Fibroblast of pulmonary artery (primary cell): ENCODE measurements at places on chromosomes 12 and 14.

DNA sequence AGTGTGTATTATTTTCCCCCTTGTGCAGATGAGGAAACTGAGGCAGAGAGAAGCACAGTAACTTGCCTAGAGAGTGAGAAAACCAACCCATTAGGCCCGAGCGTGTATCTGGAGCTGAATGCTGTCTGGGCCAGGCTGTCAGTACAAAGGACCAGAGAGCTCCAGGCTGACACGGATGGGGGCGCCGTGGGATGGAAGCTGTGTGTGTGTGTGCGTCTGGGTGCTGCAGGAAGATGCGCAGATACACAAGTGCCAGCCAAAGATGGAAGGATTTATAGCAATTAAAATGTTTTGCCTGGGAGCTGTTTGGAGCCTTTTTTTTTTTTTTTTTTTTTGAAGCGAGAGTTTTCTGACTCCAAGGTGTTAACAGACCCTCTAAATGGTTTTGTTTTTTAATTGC, 53.7 kb upstream of the GPATCH2L start:
- DNase-seq, result no peak

DNA sequence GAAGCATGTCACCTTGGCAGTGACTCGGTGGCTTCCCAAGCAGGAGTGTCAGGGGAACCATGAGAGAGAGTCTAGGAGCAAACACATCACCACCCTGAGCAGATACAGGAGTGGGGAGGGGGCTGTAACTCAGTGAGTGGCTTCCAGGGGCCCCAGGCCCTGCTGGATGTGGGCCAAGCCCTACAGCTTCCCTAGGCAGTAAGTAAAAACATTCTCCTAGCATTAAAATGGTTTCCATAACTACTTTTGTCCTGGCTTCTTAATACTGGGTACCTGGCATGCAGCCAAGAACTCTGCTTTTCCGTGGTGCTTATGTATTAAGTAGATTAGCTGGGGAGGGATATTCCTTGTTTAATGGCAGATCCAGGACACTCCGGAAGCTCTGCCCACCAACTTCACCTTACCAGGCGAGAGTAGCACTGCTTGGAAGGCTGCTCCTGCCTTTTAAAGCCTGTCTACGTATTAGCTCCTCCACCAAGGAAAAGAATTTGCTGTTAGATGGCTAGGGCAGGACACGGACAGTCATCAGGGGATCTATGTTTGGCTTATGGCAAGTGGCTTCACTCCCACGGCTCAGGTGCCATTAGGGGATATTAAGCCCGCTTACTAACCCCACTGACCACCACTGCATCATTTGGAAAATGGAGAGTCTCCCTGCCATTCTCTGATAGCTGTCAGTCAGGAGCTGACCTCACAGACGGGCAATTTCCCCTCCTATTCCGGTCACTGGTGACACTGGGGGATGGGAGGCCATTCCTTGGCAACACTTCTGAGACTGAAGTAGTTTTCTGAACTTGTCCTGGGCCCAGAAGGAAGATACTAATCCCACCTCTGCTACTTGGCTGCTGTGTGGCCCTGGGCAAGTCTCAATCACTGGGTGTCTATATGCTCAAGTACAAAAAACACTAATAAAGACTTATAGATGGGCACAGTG, 22.8 kb downstream of the OTUB2 start:
- no peak for DNase-seq

GRCh38 chr12:81492131-81492720, 266.9 kb downstream of the PPFIA2 start:
- no peak for DNase-seq

DNA sequence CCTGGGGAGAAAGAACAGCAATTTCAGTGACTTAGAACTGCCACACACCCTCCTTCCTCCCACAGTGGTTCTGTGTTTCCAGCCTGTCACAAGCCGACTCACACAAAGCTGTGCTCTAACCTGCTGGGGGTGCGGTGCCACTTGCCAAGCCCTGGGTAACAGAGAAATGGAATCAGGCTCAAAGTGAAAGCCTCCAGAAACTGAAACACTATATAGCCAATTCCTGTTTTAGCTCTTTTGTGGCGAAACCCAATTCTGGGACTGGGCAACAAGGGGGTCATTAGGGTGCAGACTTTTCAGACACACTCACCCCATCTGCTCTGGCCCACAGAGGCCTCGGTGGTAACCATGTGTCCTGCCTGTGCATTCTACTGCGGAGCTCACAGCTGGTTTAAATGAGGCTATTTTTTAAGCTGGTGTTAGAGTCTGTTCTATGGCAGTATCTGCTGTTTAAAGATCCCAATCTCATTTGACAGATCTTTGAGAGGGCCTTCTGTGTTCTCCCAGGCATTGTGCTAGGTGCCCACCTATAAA, 15.2 kb upstream of the ACTR6 start:
- no peak for DNase-seq

- no peak for DNase-seq
Observed at GRCh38 chr12:95601091-95601961, 50.0 kb upstream of the USP44 start.

DNA sequence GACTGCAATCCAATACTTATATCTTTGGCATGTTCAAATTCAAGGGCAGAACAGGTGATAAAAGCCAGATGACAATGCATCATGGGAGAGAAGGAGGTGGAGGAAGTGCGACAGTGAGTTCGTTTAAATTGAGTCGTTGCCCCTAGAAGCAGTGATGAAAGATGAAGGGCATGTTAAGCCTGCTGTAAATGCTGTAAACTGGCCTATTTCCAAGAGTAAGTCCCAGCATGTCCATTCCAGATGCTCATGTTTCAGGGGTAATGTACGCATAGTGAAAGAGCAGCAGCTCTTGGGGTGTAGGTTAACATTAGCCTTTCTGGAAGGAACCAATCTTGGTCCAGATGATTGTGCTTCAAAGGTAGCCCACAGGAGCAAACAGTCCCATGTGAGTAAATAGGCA, 97.1 kb downstream of the C2CD5 start:
- no peak for DNase-seq

- no peak for DNase-seq
Observed at GRCh38 chr12:95551913-95552516, 739 bp upstream of the USP44 start.

GRCh38 chr12:104858611-104859543, 99.2 kb downstream of the SLC41A2 start:
- no peak for DNase-seq

DNA sequence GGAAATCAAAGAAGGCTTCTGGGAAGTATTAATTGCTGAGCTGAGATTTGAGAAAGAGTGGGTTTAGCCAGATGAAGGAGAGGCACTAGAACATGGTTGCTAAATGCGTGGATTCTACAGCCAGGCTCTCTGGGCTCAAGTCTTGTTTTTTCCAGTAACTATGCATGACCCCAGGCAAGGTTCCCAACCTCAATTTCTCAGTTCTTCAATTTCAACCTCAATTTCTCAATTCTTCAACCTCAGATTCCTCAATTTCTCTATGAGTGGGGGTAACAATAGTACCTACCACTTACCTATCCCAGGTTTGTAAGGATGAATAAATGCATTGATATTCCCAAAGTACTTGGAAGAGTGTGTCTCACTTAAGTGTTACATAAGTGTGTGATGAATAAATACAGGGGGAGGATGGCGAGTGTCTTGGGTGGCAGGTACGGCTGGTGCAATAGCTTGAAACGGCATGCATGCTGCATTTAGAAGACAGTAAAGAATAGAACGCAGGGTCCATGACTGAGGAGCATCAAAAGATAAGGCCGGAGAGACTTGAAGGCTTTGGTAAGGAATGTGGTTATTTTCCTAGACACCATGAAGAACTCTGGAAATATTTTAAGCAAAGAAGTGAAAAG, 149.1 kb upstream of the ATP2B1 start:
- DNase-seq, result no peak

- DNase-seq, result no peak
Observed at GRCh38 chr12:55682087-55682796, 25.5 kb downstream of the ITGA7 start.

GRCh38 chr14:69900603-69901002, 21.4 kb downstream of the SMOC1 start:
- no peak for DNase-seq

DNA sequence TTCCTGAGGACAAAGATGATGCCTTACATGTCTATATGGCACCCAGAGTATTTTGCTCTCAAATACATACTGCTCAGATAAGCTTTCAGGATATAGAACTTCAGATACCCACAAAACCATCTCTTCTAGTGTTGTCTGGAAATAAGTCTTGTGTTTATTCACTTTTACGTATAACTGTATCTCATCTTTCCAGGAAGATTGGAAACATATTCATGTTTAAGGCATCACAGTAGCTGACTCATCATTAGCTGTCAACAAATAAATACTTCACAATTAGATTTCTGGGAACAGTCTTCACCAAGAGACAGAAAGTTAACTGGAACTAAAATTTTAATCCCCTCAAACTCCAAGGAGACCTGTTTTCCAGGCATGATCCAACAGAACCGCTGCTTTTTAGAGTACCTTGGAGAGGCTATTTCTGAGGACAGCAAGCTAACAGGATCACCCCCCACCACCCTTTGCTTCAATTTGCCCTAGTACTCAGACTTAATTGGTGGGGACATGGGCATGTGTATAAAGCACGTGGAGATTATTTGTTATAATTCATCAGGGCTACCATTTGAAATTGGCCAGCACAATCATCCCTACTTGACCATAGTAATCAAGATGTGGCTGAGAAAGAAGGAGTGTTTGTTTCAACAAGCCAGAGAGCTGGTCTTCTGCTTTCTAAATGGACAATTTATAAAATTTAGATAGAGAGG, 129.3 kb upstream of the HIF1A start:
- peak; percentile 93 for DNase-seq

DNA sequence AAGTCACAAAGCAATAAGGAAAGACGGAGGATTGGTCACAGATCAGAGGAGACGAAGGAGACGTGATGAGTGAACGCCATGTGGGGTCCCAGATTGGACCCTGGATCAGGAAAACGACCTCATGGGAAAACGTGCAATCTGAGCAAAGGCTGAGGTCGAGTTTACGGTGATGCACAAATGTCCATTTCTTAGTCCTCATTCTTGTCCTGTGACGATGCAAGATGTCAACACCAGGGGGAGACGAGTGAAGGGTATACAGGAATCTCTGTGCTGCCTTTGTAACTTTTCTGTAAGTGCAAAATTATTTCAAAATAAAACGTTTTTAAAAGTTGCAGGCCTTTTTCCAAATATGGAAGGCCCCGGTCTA, 329.8 kb downstream of the MED13L start:
- DNase-seq, result no peak

- DNase-seq, result no peak
Observed at GRCh38 chr14:69579476-69579875, 4.8 kb upstream of the CCDC177 start.

- no peak for DNase-seq
Observed at GRCh38 chr12:96472384-96472783, 17.0 kb upstream of the CFAP54 start.

DNA sequence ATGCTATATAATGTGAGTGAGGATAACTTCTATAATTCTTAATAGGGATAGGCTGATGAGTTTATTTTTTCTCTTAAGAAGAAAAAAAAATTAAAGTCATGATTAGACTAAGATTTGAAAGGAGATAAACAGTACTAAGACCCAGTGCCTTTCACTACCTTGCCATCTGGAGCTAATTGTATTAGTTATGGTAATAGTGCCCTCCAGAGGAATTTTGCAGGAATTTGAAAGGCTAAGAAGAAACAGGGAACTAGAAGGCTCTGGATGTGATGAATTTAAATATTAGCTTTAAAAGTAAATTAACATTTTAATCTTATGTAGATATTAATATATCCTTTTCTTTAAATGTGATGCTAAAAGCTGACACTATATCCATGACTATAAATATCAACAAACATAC, 36.6 kb upstream of the PIK3C2G start:
- peak; percentile 71 for DNase-seq

DNA sequence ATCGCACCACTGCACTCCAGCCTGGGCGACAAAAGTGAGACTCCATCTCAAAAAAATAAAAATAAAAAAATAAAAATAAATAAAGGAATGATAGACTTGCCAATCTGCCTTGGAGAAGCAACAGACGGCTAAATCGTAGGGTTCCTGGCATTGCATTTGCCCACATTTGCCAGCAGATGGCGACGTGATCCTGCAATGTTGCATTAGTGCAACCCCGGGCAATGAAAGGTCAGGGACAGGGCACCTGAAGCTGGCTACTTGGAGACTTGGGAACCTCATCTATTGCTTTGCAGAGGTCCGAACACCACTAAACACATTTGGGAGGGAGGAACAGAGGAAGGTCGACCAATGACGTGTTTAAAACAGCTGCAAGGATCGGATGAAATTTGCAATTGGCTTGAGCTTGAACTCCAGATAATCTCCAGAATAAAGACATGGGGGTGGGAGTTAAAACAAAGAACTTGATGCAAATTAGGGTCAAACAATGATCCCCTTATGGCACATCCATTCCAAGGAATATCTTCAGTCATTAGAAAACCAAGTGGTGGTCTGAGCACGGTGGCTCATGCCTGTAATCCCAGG, 34.6 kb downstream of the SPRING1 start:
- DNase-seq, result peak; percentile 71

GRCh38 chr12:90910958-90911357, 44.0 kb downstream of the CCER1 start:
- DNase-seq, result peak; percentile 38

DNA sequence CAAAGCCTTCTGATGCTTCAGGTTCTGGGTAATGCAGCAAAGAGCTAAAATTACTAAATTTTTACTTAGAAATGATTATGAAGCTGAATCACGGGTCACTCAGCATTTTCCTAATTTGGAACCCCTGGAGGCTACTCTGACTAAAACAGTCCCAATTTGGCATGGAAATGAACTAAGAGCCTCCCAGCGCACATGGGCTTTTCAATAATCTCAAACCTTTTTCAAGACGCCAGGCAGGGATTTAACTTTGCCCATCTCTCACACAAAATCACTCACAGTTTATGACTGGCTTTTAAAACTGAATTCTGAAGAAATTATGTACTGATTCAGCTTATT, 68.3 kb downstream of the LLPH start:
- DNase-seq, result no peak

- no peak for DNase-seq
Observed at GRCh38 chr12:62910549-62911169, 24.3 kb downstream of the PPM1H start.

DNA sequence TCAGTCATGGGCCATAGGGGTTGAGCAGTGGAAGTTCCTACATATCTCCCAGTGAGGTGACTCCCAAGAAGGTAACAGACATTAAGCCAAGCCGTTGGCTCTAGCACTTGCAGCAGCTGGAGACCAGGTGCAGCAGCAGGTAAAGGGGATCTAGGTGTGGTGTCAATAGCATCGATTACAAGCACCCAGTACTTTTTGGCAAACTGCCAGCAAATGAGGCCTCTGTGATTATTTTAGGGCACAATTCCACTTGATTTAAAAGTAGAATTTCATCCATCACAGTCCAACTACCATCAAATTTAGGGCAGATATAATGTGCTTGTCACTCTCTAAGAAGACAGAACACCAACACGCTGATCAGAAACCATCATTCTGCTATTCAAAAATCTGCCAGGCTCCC, 224.1 kb upstream of the EGLN3 start:
- no peak for DNase-seq
